ENCODE measurements at places on chromosomes 3 and 15.

GRCh38 chr3:175336406-175337133 lies 477.4 kb downstream of the NAALADL2 start:
- DNase-seq = no peak

DNA sequence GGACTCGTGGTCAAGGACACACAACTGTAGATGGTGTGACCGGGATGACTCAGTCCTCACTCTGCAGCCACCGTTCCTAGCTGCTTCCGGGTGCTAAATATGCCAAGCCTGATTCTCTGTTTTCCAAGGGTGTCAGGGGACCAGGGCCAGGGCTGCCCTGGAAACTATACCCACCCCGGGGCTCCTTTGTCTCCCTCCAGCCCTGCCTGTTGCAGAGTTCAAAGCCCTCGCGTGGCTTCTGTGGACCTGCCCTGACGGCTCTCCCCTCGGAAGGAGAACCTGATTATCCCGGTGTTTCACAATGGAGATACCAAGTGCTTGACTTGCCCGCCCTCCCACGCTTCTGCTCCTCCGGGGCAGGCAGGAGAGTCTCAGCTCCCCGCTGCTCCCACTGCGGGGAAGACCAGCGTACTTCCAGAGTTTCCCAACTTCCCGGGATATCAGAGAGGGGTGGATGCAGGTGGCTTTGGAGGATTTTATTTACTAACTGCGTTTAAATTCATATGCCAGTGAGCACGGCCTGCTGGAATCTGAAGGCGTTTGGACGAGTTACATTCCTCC lies 125.0 kb downstream of the ASB7 start:
- DNase-seq = no peak

GRCh38 chr3:98875535-98875934 lies 26.0 kb downstream of the DCBLD2 start:
- no peak for DNase-seq

GRCh38 chr3:9403463-9403862 lies 6.0 kb downstream of the SETD5 start:
- DNase-seq = no peak

GRCh38 chr3:40652072-40652471 lies 127.3 kb downstream of the ZNF621 start:
- no peak for DNase-seq
